SHP77 treated with DMSO at 0.1 percent for 48 hours (cell line): ENCODE measurements at places on chromosomes 2 and 18.

GRCh38 chr2:26552641-26553374 lies 74.9 kb upstream of the OTOF start:
- no peak for DNase-seq

DNA sequence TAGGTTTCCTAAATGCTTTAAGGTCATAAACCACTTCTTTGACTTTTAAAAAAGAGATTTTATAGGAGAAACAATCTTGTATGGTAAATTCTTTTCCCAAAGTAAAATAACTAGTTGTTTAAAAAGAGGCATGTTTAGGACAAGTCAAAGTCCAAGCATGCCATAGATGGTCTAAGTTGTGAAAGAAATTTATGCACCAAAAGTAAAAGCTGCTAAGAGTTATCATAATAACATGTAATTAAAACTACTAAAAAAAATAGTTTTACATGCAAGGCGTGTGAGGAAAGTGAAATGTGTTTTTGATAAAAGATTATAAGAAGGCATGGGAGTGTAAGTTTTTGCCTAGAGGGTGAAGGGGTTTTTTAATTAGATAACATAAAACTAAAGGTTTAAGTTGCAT lies 22.5 kb downstream of the FAM210A start:
- DNase-seq: no peak

- DNase-seq: no peak
Measured at GRCh38 chr2:3517948-3518495, 1.3 kb downstream of the ADI1 start.

GRCh38 chr2:96103761-96104486 lies 12.4 kb downstream of the ADRA2B start:
- no peak for DNase-seq

DNA sequence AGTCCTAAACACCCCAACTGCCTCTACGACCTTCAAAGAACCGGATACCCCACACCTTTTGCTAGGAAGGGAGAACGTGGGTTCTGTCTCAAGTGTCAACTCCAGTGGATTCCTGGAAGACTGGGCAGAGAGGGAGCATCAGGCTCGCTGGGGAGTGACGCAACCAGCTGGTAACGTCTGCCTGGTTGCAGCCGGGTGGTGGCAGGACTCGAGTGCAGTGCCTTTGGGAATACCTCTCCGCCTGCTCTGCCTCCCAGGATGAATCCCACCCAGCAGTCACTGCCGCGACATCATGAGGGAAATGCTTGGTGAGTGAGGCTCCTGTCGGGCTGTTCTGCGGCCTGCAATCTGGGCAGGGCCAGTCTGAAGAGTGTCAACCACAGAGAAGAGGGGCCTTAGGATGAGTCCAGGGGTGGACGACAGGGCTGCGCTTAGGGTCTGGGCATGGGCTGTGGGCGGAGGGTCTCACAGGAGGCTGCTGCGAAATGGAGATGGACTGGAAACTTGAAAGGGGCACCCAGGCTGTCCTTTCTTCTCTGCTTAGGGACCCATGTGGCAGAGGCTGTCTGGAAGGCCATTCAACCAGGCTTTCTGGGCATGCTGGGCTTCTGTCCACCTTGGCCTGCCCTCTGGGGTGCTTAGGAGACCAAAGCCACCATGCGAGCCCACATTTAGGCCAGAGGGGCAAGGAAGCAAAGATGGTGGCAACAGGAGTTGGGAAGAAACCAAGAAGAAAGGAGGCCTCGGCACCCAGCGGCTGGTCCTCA lies 12.9 kb downstream of the GPR17 start:
- no peak for DNase-seq

- DNase-seq: no peak
Measured at GRCh38 chr2:86778957-86779356, 11.8 kb downstream of the CD8A start.

- DNase-seq: no peak
Measured at GRCh38 chr2:105410554-105410953, 11.7 kb upstream of the FHL2 start.

- no peak for DNase-seq
Measured at GRCh38 chr2:241977557-241978300, 108.2 kb downstream of the RTP5 start.

- no peak for DNase-seq
Measured at GRCh38 chr2:142724713-142725349, 152.6 kb upstream of the KYNU start.

DNA sequence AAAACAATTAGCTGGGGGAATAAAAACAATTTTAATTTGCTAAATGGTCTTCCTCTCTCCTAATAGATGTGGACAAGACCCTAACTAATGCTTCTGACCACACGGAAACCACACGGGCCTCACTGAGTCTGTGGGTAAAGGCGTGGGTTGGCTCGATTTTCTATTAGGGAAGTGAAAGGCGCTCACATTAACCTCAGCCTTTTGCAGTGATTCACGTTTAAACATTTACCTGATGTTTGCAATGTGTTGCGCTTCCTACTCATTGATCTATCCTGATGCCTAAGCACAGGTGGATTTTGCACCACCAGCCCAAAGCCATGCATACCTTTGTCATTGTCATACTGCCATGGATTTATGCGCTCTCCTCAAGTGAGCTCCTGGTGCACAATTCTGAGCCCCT lies 35.6 kb upstream of the NRP2 start:
- no peak for DNase-seq

GRCh38 chr2:102508863-102509262 lies 35.8 kb downstream of the SLC9A4 start:
- DNase-seq: no peak

- no peak for DNase-seq
Measured at GRCh38 chr18:63271148-63271547, 48.4 kb downstream of the BCL2 start.

GRCh38 chr2:96831679-96832078 lies 12.1 kb downstream of the ANKRD23 start:
- DNase-seq: no peak

GRCh38 chr18:62326646-62327348 lies 1.7 kb downstream of the TNFRSF11A start:
- DNase-seq: no peak

- DNase-seq: no peak
Measured at GRCh38 chr2:3097804-3098203, 279.8 kb downstream of the EIPR1 start.

DNA sequence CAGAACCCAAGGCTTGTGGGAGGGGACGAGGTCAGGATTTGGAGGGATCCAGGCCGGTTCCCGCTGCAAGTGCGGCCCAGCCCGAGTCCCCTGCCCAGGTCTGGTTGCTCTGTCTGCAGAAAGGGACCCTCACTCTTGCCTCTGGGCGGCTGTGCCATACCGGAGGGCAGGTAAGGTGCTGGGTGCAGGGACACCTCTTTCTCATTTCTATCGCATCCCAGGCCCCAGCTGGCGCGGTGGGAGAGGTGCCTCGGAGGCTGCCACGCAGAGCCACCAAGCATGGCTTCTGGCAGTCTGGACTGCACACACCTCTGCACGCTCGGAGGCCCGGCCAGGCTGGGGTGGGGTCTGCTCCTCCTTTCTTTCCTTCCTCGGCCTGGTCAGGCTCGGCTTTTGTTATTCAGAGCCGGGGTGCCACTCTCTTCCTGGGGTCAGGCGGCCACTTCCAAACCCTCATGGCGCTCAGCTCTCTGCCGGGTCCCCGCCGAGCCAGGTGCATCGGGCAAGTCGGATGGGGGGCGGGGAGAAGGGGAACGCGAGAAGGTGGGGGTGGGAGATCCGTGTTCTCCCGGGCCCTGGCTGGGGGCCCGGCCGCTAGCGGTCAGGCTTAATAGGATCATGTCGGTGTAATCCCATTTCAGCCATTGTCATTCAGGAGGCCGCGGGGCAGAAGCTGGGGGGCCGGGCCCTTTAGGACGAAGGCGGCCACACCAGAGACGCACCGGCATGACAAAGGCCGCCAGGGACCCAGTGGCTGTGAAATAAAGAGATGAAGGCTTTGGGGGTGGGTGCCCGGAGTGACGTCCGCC lies 9.0 kb downstream of the GBX2 start:
- no peak for DNase-seq

- no peak for DNase-seq
Measured at GRCh38 chr18:80250740-80251364, 3.5 kb upstream of the PARD6G start.

DNA sequence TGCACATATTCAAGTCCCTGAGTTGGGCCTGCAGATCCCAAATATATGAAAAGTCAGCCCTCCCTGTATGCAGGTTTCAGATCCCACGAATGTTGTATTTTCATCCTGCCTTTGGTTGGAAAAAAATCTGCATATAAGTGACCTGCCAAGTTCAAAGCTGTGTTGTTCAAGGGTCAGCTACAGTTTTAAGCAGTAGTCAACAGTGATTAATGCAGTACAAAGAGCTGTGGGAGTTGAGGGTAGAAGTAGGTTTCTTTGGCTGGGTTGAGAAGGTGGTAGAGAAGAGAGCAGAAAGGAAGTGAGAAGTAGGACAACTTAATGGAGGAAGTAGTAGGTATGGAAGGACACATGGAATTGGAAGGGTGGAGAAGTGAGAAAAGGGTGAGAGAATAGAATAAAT lies 127.9 kb downstream of the ANKRD44 start:
- DNase-seq: no peak

DNA sequence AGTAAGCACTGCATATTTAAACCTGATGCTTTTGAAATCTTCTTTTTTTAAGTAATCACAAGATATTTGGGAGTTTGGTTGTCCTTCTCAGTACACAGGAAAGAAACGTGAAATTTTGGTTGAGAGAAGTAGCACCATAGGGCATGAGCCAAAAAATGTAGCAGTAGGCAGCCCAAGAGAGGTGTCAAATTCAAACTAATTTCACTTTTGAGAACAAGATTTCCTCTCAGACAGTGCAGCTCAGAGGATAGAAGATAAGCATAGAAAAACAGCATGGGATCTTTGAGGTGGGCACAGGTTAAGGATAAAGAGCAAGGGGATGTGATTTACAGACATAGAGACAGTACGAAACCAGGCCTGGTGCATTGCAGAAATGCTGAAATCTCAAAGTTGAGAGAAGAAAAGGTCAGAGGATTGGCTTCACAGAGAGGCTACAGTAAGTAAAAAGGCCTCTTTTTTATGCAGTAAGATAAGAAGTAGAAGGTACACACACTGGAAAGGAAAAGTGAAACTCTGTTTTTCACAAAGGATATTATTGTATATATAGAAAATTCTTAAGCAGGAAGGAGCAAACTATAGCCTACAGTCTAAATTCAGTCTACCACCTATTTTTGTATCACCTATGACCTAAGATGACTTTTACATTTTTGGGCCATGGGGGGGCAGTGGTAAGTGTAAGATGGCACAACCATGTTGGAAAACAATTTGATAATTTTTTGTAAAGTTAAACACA lies 89.8 kb downstream of the PKP4 start:
- no peak for DNase-seq

- DNase-seq: no peak
Measured at GRCh38 chr2:10216677-10217488, 85.8 kb upstream of the HPCAL1 start.

GRCh38 chr2:241364781-241365180 lies 8.7 kb downstream of the FARP2 start:
- no peak for DNase-seq

DNA sequence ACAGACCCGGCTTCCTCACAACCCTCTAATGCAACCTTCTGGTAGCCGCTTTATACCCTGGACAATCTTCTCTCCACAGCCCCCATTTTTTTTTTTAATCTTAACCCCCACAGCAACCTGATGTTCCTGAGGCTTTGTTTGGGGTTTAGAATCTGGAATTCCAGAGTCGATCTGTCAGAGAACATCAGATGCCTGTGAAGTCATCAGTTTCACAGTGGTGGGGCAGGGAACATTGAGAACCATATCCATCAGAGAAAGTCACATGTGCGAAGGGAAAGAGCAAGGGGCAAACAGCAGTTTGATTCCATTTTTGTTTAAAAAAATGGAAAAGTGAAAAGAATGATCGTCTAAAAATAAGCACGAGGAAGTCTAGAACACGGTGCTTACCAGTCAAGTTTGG lies 20.6 kb downstream of the NPAS2 start:
- DNase-seq: no peak

GRCh38 chr2:60379216-60379615 lies 174.2 kb downstream of the BCL11A start:
- DNase-seq: no peak

- no peak for DNase-seq
Measured at GRCh38 chr18:49015886-49016647, 65.3 kb upstream of the SMAD7 start.
